ENCODE measurements at places on chromosomes 1 and 21.

DNA sequence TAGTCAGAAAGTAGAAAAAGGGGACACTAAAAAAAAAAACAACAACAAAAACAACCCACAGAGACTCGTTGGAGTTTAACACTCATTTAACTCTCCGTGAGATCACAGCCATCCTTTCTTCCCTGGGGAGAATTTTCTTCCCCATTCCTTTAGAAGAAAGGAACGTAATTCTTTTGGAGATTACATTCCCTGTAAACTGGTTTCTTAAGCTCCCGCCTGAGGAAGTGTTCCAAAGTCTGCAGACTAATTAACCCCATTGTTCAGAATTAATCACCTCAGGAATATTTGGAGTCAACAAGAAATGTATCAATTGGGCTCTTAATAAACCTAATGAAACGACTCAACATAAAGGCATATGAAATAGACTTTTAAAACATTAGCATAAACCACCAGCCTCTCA, 228.2 kb upstream of the CSF3R start:
- no peak for DNase-seq

DNA sequence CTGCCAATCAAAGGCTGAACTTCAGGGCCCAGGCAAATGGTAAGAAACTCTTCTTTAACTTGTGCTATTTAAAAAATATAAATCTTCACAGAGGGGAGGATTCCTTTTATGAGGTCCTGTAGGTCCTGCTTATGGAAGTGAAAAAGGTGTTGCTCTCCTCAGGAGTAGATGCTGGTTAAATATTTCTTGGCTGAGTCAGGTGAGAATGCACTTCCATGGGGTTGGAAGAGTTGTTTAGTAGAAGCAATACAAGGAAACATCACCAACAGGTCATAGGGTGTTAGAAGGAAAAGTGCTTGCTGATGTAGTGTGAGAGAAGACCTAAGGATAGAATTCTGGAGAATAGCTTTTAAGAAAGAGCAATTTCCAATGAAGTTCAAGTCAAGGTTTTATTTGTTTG, 42.2 kb upstream of the ATP1A1 start:
- no peak for DNase-seq

GRCh38 chr1:187415065-187415464, 586.3 kb downstream of the PLA2G4A start:
- no peak for DNase-seq

DNA sequence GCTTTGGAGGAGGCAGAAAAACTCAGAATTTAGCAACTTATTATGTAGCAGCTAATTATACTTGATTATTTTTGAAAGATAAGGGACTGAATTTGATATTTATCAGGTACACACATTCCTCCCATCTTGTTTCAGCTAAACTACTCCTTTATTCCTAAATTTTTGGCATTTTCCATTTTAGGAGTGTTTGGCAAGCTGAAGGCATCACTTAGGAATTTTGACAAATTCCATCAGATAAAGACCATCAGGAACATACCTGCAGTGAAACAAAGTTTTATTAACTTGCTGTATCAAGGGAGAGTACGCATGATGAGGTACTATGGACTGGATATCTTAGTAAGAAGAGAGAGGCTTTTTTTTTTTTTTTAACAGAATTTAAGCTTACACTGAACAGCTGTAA, 1092.2 kb downstream of the PLA2G4A start:
- no peak for DNase-seq

GRCh38 chr1:103106426-103107341, 1.6 kb downstream of the COL11A1 start:
- peak; percentile 14 for DNase-seq

GRCh38 chr1:180270530-180271271, 40.6 kb downstream of the LHX4 start:
- no peak for DNase-seq
